T-helper 2 cell treated with Interferon-gamma antibody and Interleukin-4, amounts not matched to agents 5 μg/mL and 100 μg/mL, for 36 hours (primary cell): ENCODE measurements at places on chromosomes 12 and 14.

- no peaks in the 10 kb centered on the region for H3K36me3 ChIP-seq
- no peak overlapping the region for H3K27ac ChIP-seq
- H3K4me3 ChIP-seq, result no peak overlapping the region
Observed at GRCh38 chr12:73902260-73902659, 635.4 kb upstream of the ATXN7L3B start.

DNA sequence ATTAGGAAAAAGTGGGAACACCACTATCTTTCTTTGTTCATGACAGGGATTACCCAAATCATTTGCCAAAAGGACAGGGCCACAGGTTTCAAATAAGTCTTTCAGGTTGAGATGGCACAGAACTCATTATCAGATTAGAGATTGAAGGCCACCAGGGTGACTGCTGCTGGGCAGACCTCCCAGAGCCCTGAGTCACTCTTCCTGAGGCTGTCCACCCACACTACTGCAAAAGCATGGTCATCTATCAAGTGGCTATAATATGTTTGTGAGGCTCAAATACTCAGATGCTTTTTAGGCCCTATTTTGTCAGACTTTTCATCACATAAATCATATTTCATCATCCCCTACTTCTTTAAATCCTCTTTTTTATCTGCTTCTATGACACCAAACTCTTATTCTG is 155.3 kb upstream of the CCDC196 start:
- DNase-seq, result no peak
- no peaks in the 10 kb centered on the region for H3K36me3 ChIP-seq
- no peaks in the 10 kb centered on the region for H3K4me1 ChIP-seq
- no peak overlapping the region for H3K27ac ChIP-seq
- H3K27me3 ChIP-seq, result peaks cover 4% of the 10 kb centered on the region

GRCh38 chr12:52909796-52910195 is 4.9 kb upstream of the KRT8 start:
- no peaks in the 10 kb centered on the region for H3K36me3 ChIP-seq
- H3K27me3 ChIP-seq, result peaks cover 3% of the 10 kb centered on the region
- no peak overlapping the region for H3K27ac ChIP-seq
- DNase-seq, result no peak
- H3K4me1 ChIP-seq, result peaks cover 6% of the 10 kb centered on the region
- no peak overlapping the region for H3K4me3 ChIP-seq

- no peak overlapping the region for H3K4me3 ChIP-seq
- H3K36me3 ChIP-seq, result no peaks in the 10 kb centered on the region
- H3K4me1 ChIP-seq, result peaks cover 24% of the 10 kb centered on the region
- H3K27ac ChIP-seq, result no peak overlapping the region
- no peaks in the 10 kb centered on the region for H3K27me3 ChIP-seq
Observed at GRCh38 chr12:89384050-89384758, 31.9 kb upstream of the DUSP6 start.

DNA sequence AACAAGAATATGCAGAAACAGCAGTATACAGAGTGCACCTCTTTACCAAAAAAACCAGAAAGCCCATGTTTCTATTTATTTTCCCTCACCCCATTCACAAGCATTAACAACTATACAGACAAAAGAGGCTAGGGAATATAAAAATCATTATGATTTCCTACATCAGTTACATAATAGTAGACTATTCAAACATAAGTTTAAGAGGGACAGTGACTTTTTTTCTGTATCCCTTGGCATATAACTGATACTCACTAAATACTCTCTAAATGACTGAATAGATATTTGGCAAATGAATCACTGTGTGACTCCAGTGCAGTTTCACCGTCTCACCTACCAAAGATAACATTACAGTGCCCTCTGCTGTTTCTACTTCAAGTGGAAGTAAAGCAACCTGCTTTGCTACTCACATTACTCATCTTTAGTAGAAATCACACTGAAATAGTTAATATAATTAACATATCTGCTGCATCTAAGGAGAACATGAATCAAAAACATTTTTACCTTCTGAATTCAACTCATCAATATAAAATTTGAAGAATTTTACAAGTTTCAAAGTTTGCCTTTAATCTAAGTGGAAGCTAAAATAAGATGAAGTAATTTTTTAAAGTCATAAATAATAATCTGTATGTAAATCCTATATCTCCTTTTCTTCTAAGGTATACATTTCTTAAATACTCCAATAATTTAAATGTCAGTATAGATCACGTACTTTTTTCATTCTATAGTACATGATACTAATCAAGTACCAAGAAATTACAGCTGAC is 103.8 kb downstream of the OSBPL8 start:
- DNase-seq, result peak; percentile 35
- H3K36me3 ChIP-seq, result peaks cover 5% of the 10 kb centered on the region
- H3K27ac ChIP-seq, result no peak overlapping the region
- no peak overlapping the region for H3K4me3 ChIP-seq

- H3K4me3 ChIP-seq, result no peak overlapping the region
- H3K27me3 ChIP-seq, result peaks cover 15% of the 10 kb centered on the region
- H3K27ac ChIP-seq, result no peak overlapping the region
- no peak for DNase-seq
Observed at GRCh38 chr12:27934276-27934675, 38.3 kb downstream of the PTHLH start.

- no peaks in the 10 kb centered on the region for H3K36me3 ChIP-seq
- H3K27ac ChIP-seq, result no peak overlapping the region
- no peak for DNase-seq
- no peaks in the 10 kb centered on the region for H3K27me3 ChIP-seq
- H3K4me3 ChIP-seq, result no peak overlapping the region
Observed at GRCh38 chr14:35383569-35384454, 20.7 kb downstream of the NFKBIA start.

DNA sequence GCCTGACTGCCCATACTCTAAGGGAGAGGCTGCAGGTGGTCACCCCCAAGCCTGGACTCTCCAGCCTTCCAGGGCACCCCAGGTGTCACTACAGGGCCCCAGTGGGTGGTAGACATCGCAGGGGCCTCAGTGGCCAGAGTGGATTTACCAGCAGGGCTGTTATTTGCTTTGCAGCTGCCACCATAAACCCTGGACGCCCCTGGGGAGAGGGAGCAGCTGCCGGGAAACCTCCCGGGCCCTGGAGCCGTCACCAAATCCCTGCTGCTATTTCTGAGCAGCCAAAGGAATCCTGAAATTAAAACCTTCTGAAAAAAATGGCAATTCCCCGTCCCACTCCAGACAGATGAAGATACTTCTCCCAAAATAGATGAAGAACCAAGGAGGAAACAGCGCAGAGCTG is 13.9 kb downstream of the TMEM119 start:
- H3K4me1 ChIP-seq, result no peaks in the 10 kb centered on the region
- DNase-seq, result no peak
- H3K36me3 ChIP-seq, result no peaks in the 10 kb centered on the region
- no peak overlapping the region for H3K4me3 ChIP-seq

- no peak for DNase-seq
- H3K36me3 ChIP-seq, result no peaks in the 10 kb centered on the region
- H3K4me1 ChIP-seq, result no peaks in the 10 kb centered on the region
- no peaks in the 10 kb centered on the region for H3K27me3 ChIP-seq
- no peak overlapping the region for H3K4me3 ChIP-seq
Observed at GRCh38 chr14:43872222-43872621, 634.9 kb downstream of the FSCB start.

DNA sequence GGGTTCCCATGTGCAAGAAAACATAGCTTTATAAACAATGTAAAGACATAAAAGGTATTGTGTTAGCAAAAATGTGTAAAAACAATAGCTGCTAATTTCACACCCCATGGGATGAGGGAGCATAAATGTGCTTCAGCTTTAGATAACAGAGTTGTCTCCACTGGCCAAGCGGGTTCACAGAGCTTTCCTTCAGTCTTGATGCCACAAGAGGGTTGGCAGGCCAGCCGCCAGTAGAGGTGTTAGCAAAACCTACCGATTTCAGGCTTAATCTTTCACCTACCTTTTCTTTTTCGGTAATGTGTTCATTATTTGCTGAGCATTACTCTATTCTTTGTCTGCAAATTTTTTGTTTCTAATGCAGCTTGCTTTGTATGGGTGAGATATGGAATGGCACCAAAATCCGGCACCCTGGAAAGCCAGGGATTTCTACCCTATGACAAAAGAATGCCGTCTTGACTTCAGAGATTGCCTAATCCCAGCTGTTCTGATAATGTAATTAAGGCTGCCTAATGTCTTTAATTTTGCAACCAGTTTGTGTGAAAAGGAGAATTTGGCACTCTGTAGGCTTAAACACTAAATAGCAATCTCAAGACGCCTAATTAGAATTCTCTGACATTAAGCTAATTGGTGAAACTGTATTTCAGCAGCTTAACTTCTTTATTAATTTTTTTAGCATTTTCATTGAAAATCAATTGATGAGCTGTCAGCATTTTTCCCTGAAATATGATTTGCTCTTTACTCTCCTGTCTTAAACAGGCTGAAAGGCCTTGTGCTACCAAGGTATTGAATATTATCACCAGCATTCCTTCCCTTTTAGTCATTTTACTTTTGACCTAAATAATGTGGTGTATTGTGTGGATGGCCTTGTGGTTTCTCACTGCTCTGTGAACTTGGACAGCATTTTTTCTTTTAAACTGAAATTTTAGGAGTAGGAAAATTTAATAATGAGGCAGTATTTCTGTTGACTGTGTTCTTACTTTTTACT is 60.7 kb downstream of the POLR3B start:
- peaks cover 16% of the 10 kb centered on the region for H3K36me3 ChIP-seq
- no peaks in the 10 kb centered on the region for H3K27me3 ChIP-seq
- no peak for DNase-seq
- H3K27ac ChIP-seq, result no peak overlapping the region
- H3K4me3 ChIP-seq, result no peak overlapping the region

- H3K27ac ChIP-seq, result no peak overlapping the region
- no peak for DNase-seq
- no peaks in the 10 kb centered on the region for H3K36me3 ChIP-seq
- no peaks in the 10 kb centered on the region for H3K4me1 ChIP-seq
- no peak overlapping the region for H3K4me3 ChIP-seq
Observed at GRCh38 chr14:59847711-59848110, 22.9 kb downstream of the RTN1 start.

DNA sequence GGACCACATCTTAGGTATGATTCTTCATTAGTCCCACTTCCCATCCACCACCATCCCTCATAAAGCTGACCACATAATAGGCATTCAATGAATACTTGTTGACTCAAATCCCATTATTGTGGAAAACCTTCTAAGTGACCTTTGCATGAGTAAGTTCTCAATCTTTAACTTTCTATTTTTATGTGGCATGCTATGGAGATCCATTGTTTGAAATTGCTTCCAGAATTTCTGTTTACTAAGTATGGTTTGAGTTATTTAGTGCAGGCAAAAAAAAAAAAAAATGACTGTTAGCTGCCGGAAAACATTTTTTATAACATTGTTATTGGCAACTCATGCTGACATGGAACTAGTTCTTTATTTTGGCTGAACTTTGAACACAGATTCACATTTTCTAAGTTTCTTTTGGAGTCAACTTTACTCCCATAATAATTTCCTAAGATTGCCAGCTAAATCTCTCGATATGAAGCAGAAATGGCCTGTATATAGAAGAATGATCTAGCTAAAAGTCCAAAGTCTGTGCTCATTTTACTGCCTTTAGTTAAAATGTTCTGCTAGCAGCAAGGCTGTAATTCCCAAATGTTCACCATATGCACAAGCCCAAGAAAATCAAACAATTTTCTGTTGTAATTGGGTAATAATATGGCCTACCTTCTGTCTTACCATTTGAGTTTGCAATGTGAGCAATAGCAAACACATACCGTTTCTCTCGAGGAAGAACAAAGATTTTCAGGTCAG is 77.9 kb downstream of the PTGER2 start:
- no peak overlapping the region for H3K4me3 ChIP-seq
- DNase-seq, result no peak
- peaks cover 30% of the 10 kb centered on the region for H3K4me1 ChIP-seq
- H3K36me3 ChIP-seq, result peaks cover 27% of the 10 kb centered on the region

- DNase-seq, result peak; percentile 12
- peaks cover 15% of the 10 kb centered on the region for H3K27me3 ChIP-seq
- peaks cover 15% of the 10 kb centered on the region for H3K4me1 ChIP-seq
- H3K36me3 ChIP-seq, result no peaks in the 10 kb centered on the region
- no peak overlapping the region for H3K27ac ChIP-seq
- H3K4me3 ChIP-seq, result no peak overlapping the region
Observed at GRCh38 chr12:101670007-101670671, 27.3 kb upstream of the CHPT1 start.

DNA sequence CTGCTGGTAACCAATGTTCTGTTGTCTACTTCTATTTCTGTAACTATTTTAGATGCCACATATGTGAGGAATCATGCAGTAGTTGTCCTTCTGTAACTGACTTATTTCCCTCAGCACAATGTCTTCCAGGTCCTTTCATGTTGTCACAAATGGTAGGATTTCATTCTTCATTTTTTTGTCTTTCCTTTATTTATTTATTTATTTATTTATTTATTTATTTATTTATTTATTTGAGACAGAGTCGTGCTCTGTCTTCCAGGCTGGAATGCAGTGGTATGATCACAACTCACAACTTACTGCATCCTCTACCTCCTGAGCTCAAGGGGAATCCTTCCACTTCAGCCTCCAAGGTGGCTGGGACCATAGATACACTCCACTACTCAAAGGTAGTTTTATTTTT is 288.2 kb downstream of the PPFIA2 start:
- H3K36me3 ChIP-seq, result no peaks in the 10 kb centered on the region
- no peak overlapping the region for H3K27ac ChIP-seq
- no peak overlapping the region for H3K4me3 ChIP-seq
- H3K27me3 ChIP-seq, result no peaks in the 10 kb centered on the region
- DNase-seq, result no peak
- no peaks in the 10 kb centered on the region for H3K4me1 ChIP-seq

- no peaks in the 10 kb centered on the region for H3K36me3 ChIP-seq
- H3K4me1 ChIP-seq, result peaks cover 4% of the 10 kb centered on the region
- H3K4me3 ChIP-seq, result no peak overlapping the region
- no peak overlapping the region for H3K27ac ChIP-seq
- DNase-seq, result no peak
- H3K27me3 ChIP-seq, result peaks cover 11% of the 10 kb centered on the region
Observed at GRCh38 chr12:94614288-94614721, 36.1 kb downstream of the TMCC3 start.
